Immature natural killer cell (primary cell): ENCODE measurements at places on chromosomes 2 and 18. TPM values are rescaled to one million over a fixed set of nuclear protein-coding genes. Genes with fewer than 3 reads are reported as not detected.

Gene GPR35
- polyA plus RNA-seq = 0.89 TPM

DNA sequence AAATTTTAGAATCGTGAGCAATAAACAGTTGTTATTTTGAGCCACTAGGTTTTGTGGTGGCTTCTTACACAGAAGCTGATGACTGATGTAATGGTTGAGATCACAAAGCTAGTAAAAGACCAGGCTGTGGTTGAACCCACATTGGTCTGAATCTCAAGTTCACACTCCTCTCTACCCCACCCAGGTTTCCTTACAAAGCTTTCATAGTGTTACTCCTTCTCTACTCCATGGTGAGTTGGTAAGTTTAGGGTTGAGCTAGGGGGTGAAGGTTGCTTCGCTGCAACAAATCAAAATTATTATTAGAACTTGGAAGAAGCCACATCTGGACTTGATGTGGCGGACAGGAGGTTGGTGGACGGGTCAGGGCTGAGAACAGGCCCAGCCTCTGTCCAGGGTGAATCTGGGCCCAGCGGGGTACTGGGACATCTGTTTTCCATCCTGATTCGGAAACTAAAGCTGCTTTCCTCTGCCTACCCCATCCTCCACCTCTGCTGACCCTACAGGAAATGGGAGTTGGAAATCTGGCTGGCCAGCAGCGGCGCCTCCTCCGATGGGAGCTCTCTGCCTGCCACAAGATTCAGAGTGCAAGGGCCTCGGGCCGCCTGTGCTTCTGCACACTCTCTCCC lies 86.3 kb downstream of the ZFP36L2 start:
- peaks cover 77% of the 10 kb centered on the region for H3K4me1 ChIP-seq
- DNase-seq = peak; percentile 85
- H3K27ac ChIP-seq = peak overlapping the region; percentile 99
- H3K36me3 ChIP-seq = no peaks in the 10 kb centered on the region
- peaks cover 17% of the 10 kb centered on the region for H3K27me3 ChIP-seq

Gene CNGA3
- not detected for polyA plus RNA-seq

- no peak overlapping the region for H3K4me3 ChIP-seq
- H3K36me3 ChIP-seq = no peaks in the 10 kb centered on the region
- no peak for DNase-seq
These were observed 1539.7 kb upstream of the ACVR2A start for GRCh38 chr2:146305164-146305563.

Gene CIB4
- polyA plus RNA-seq = not detected

Gene GALNT3
- 7.6 TPM for polyA plus RNA-seq

- H3K4me1 ChIP-seq = no peaks in the 10 kb centered on the region
- H3K27ac ChIP-seq = no peak overlapping the region
- no peak overlapping the region for H3K4me3 ChIP-seq
These were observed 54.0 kb upstream of the CYP1B1 start for GRCh38 chr2:38129987-38130386.

- no peaks in the 10 kb centered on the region for H3K36me3 ChIP-seq
- peak overlapping the region; percentile 44 for H3K4me3 ChIP-seq
- H3K27ac ChIP-seq = no peak overlapping the region
- DNase-seq = no peak
These were observed 1.3 kb downstream of the NPPC start for GRCh38 chr2:231924889-231925275.

GRCh38 chr2:53173698-53174455 lies 593.7 kb upstream of the CHAC2 start:
- no peak overlapping the region for H3K4me3 ChIP-seq
- no peak for DNase-seq
- no peak overlapping the region for H3K27ac ChIP-seq
- no peaks in the 10 kb centered on the region for H3K36me3 ChIP-seq
- H3K4me1 ChIP-seq = no peaks in the 10 kb centered on the region
